CD4-positive, alpha-beta T cell treated with Interleukin-4 for 1 hour (primary cell): ENCODE measurements at places on chromosomes 12 and 14.

DNA sequence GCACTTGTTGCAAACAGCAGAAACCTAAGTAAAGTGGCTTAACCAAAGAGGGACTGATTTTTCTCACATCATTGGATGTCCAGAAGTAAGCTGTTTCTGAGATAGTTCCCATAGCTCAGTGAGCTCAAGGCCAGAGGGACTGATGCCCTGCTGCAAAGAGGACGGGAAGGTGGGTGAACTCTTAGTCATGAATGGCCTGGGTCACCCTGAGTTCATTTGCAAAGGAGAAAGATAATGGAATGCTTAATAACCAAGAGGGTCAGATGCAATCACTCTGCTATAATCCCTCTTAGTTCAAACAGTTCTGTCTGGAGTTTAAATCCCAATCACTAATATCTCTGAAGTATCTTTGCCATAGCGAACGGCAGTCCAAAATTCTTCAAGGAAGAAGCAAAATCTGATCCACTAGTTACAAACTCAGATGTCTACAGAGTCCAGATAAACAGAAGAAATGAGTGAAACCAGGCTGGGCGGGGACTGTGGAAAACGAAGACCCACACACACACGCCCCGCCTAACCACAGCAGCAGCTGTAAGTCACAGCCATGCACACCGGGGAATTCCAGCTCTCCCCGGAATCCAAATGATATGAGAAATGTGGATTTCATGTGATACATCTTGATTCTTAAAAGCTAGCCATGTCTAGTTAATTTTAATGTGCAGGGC lies 289.5 kb downstream of the TMEM132D start:
- DNase-seq = no peak

DNA sequence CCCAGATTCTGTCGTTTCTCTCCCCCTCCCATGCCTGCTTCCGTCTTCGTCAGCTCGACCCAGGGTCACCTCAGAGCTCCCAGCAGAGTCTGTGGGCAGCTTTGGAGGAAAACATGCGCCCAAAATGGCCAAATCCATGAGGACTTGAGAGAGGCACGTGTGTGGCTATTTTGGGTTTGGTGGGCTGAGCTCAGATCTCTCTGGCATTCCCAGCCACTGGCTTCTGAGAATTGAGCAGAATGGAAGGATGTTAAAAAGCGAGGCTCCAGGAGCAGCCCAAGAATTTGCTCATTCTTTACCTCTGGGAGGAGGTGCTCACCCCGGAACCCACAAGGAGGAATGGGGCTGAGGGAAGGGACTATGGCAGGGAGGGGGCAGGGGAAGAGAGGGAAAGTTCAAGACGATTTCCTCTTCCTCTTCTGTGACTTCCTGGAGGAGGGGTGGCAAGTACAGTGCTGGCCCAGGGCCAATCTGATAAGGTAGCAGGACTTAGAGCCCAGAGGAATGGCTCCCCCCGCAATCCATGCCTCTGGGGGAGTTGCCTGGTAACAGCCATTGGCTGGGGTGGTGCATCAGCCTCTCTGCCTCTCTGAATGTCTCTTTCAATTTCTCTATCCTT lies 20.1 kb downstream of the TSPAN9 start:
- no peak for DNase-seq

DNA sequence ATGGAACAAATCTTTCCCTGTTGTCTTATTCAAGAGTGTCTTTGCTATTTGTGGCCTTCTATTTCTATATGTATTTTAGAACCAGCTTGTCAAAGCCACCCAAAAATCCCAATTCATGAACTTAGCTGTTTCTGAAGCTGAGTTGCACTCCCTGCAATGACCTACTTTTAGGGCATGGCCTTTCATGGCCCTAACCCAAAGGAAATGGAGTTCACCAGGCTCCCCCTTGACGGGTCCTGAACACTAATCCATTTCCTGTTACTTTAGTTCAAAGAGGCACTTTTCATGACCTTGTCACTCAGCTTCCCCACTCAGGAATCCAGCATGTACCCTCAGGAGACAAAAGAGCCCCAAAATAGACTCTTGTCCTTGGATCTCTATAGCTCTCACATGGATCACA lies 7.6 kb downstream of the TMED8 start:
- no peak for DNase-seq

DNA sequence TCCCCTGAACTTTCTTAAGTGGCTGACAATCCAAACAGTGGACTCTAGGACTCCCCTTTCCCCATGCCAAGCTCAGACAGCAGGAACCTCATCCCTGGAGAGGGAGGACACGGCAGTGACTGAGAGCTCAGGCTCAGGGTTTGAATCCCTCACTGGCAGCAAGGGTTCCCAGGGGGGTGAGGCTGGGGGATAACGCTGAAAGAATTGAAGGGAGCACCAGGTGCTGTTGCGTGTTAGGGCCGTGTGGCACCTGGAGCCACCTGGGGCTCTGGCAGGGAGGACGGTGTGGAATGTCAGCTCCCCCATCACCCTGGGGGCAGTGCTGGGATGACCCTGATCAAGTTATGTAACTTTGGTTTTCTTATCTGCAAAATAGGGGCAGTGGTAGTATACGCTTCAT lies 40.1 kb downstream of the ANO2 start:
- no peak for DNase-seq

GRCh38 chr12:43937947-43938346 lies 102.1 kb downstream of the TMEM117 start:
- DNase-seq = no peak

DNA sequence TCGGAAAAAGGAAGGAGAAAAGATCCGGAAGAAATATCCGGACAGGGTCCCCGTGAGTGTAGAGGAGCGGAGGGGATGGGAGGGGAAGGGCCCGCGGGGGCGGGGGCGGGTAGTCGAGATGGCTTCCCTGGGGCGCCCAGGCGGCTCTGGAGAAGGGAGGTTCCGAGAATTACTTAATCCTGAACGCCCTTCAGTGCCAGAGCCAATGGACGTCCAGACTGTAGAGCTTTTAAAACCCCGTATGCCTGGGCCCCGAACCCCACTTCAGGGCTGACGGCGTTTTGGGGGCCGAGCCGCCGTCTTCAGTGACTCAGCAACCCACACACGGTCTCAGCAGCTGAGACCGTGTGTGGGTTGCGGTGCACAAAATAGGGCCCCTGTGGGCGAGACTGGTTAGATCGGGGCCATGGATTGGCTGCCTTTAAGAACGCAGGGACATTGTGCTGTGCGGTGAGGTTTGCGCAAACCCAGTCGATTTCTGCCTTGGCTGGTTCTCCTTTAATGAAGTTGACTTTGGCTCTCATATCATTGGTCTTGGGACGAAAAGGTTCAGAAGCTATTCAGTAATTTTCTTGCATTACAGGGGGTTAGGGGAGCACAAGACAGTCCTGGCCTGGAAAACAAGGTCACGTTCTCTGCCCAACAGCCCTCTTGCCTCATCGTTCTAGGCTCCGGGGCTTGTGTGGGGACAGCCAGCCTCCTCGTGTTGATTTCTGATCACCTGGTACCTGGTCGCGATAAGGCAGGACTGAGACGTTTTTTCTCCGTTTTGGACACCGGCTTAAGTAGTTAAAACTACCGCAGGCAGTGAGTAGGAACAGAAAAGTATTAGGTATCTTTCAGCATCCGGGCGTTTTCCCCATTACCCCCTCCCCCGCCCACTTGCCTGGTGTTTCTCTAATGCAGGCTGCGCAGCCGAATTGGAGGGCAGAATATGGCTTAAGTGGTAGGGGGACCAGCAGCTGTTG lies 775 bp downstream of the GABARAPL1 start:
- DNase-seq = peak; percentile 87

DNA sequence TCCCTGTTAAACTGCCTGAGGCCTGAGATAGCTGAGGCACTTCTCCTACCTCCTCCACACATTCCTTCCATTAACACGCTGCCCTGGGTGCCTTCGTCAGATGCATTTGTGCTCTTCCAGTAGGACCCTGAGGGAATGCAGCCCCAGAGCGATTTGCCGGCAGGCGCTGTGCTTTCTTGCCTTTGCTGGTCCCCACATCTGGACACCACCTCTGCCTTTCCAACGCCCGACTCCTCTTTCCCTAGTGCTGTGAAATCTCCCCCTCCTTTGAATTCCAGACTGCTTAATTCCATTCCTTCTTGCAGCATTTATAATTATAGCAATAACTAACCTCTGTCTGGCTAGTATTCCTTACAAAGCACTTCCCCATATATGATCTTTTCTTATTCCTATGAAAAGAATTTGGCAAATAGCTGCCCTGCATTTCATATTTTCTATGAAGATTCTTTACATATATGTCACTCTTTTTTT lies 88.4 kb downstream of the C12orf75 start:
- no peak for DNase-seq

GRCh38 chr14:25041898-25042297 lies 8.0 kb downstream of the STXBP6 start:
- no peak for DNase-seq

GRCh38 chr12:131092901-131093603 lies 139.3 kb downstream of the ADGRD1 start:
- peak; percentile 14 for DNase-seq
